ENCODE measurements at places on chromosomes 5 and 9.

- DNase-seq = no peak
These were observed 83.7 kb upstream of the SARDH start for GRCh38 chr9:133821601-133822429.

DNA sequence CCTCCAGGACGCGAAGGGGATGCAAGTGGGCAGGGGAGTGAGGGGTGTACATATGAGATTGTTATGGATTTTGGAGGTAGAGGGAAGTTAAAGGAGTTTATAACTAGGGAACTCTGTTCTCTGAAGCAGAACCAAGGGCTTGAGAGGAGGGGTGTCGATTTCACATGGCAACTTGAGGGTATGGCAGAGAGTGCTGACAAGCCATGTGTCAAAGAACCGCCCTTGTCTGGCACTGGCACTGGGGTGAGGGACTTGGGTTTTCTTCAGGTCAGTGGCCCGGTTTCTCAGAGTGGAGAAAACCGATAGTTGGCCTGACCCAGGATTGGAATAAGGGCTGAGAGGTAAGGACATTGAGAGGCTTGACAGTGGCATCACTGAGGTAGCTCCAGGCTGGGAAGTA, 47.7 kb upstream of the TESK1 start:
- no peak for DNase-seq

DNA sequence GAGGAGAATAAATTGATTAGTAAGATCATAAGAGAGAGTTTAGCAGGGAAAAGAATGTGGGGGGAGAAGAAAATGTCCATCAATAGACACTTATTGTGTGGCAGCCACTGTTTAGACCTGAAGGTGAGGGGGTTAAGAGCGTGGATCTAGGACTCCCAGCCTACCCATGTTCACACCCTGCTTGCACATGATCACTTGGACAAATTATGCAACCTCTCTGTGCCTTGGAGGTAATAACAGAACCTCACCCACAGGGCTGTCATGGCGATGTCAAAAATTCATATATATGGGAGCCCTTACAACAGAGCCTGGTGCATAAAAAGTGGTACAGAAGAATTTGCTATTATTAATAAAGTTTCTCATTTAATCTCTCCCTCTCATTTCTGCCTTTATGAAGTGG, 86.0 kb upstream of the EQTN start:
- no peak for DNase-seq

DNA sequence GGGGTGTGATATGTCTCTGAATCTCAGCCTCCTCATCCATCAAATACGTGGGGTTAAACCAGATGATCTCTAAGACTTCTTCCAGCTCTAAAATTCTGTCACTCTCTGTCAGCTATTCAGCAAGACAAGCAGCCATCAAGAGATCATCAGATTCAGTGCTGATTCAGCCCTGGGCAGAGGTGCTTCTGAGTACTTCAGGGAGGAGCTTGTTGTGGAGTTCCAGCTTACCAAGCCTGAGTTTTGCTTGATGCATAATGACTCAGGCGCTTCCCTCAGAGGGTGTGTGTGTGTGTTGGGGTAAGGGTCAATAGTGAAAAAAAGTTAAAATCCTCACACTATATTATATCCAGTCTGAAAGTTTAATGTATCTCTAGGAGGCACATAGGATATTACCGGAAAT, 29.6 kb upstream of the TAF1L start:
- no peak for DNase-seq

GRCh38 chr5:14364576-14365472, 216.8 kb upstream of the OTULINL start:
- no peak for DNase-seq

DNA sequence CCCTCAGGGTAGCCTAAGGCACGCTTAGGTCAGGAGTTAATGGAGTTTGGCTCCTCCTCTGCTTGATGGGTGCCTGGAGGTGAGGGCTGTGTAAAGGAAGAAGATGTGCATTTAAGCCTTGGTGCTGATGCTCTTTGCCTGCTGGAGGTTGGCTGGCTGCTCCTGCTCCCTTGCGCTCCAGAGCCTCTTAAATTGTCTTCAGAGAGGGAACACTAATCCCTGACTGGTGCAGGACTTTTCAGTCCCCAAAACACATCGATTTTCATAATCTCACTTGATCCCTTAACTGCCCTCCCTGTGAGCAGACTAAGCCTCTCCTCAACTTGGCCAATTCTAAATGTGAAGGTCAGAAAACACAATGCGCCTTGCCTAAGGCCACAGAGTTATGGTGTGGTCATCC, 16.2 kb upstream of the TCOF1 start:
- DNase-seq = no peak

Data from coronary artery (tissue), 2 donors.